Pons (tissue), 1 donor: ENCODE measurements at places on chromosomes 1 and 21.

DNA sequence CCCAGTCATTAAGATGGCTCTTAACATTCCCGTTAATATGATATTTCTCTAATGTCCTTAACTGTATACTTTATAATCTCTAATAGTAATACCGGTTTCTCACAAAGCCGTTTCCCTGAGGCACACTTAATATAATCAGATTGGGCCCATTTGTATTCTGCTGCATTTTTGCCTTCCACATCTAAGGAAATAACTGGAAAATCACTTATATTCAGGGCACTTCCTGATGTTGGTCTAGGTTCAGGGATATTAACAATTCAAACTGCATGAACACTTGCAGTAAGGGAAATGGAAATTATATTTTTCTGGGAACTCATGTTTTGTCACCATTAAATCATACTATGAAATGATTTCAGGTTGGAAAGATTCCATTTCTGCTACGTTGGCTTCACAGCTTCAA lies 119.8 kb downstream of the TPR start:
- no peak for DNase-seq

DNA sequence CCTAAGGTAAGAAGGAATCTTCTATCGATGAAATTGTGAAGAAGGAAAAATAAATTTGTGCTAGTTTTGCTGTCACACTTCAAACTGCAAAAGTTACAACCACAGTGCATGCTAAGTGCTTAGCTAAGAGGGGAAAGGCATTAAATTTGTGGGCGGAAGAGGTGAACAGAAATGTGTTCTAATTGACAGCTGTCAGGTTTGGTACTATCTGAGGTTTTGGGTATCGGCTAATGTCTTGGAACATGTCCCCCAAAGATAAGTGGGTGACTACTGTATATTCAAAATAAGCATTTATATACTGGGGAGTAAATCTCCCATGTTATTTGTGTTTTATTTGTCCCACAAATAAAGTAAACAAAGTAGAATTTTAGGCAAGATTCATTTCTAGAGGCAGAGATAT lies 8.0 kb downstream of the CR1 start:
- no peak for DNase-seq

GRCh38 chr1:227416156-227416830 lies 98.0 kb upstream of the CDC42BPA start:
- no peak for DNase-seq

DNA sequence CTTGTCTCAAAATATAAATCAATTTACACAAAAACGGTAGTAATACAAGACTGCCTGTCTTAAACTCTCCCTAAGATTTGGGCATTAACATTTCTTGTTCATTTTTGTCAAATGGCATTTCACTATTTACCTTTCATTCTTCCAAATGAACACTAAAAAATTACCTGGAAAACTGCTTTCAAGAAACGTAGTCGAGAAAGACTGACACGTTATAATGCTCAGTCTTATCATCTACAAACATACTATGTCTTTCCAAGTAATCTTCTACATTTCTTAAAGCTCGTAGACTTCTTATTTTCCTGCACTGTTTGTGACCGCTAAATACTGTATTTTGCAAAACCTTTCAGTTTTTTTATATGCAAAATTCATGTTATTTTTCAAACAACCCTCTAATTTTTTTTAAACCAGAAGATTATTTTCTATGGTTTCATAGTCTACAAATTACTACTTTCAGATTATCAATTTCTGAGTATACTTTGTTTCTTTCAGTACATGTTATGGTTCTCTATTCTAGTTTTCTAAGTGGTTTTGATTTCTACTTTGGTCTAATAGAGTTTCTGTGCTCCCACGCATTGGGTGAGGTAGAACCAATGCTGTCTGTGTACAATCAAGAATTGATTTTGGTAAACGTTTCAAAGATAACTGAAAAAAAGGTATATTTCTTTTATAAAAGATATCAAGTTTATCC lies 336.4 kb downstream of the SMYD3 start:
- no peak for DNase-seq

DNA sequence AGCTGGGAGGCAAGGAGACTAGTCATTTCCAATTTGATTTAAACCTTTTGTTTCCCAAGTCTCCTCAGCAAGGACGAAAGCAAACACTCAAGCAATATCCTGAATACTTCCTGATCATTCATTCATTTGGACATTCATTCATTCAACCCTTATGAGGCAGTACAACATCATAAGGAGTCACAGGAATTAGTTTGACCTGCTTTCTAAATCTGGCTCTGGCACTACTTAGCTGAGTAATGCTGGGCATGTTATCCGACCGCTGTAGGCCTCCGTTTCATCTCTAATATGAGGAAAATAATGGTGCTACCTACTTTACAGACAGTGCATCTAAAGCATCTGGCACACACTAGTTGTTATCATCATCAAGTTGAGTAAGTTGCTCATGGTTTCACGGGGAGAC lies 11.7 kb downstream of the FAM78B start:
- DNase-seq, result no peak

GRCh38 chr1:4637616-4638344 lies 16.6 kb upstream of the AJAP1 start:
- no peak for DNase-seq

GRCh38 chr1:99115231-99115630 lies 110.6 kb upstream of the PLPPR5 start:
- no peak for DNase-seq

DNA sequence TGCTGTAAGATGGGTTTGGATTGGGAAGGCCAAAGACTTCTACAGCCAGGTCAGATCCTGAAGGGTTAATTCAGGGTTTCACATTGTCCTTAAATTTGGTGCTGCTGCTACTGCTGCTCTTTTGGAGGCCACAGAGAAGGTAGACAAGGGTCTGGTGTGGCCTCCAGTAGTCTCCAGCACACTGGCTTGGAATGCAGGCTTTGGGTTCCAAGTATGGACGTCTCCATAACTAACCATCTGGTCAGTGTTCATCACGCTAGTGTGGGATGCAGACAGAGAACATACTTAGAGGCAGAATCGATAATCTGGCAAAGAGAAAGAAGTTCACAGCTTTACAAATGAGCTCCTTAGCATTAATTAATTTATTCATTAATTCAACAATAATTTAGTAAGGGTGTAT lies 154.1 kb downstream of the ZBTB18 start:
- DNase-seq, result no peak

- DNase-seq, result peak; percentile 52
Observed at GRCh38 chr1:94599095-94599813, 57.7 kb upstream of the F3 start.

DNA sequence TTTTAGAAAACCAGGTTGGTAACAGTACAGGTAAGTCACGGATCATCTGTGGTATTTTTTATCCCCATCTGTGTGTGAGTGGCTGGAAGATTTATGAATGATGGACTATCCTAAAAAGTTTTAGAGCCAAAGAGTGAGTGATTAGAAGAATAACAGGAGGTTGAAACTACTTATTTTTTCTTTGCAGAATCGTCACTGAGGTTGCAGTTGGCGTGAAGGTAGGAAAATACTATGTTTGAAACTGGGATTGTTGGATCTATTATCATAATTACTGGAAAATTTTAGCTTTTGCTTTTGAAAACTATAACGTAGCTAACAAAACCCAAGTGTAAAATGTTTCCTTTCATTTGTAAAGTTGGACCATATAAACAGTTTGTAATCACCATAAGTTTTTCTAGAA lies 1.8 kb downstream of the PTBP2 start:
- DNase-seq, result peak; percentile 20

GRCh38 chr1:179083533-179083932 lies 1.7 kb downstream of the TOR3A start:
- no peak for DNase-seq

DNA sequence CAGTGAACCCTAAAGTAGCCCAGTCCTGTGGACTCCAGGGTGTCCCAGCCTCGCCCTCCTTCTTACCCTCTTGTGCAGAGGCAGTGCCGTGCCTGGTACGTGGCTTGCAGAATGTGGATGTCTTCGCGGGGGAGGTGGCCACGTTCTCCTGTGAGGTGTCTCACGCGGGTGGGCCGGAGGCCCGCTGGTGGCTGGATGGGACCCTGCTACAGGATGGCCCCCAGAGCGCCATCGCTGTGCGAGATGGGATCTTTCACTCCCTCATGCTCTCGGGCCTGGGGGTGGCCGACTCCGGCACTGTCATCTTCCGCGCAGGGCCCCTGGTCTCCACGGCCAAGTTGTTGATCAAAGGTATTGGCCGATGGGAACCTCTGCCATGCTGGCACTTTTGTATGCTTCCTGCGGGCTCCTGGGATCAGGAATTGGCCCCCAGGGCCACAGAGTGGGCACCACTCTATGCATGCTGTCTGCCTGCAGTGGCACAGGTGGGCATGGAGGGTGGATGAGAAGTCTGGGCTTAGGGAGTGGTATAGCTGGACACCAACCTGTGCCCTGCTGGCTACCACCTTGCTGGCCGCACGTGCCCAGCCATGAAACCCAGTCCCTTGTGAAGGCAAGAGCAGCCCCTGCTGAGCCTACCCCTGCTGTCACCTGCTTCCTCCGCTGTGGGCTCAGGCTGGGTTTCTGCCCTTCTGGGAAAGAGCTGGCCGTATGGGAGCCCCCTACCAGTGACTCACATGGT lies 92.9 kb downstream of the TRIM11 start:
- DNase-seq, result no peak
